ENCODE measurements at places on chromosomes 13 and 19.
A peak's percentile ranks its signal among the peaks of the same experiment; 100 is the strongest.

- no peak for DNase-seq
These were observed 13.5 kb downstream of the SPPL2B start for GRCh38 chr19:2341982-2342381.

DNA sequence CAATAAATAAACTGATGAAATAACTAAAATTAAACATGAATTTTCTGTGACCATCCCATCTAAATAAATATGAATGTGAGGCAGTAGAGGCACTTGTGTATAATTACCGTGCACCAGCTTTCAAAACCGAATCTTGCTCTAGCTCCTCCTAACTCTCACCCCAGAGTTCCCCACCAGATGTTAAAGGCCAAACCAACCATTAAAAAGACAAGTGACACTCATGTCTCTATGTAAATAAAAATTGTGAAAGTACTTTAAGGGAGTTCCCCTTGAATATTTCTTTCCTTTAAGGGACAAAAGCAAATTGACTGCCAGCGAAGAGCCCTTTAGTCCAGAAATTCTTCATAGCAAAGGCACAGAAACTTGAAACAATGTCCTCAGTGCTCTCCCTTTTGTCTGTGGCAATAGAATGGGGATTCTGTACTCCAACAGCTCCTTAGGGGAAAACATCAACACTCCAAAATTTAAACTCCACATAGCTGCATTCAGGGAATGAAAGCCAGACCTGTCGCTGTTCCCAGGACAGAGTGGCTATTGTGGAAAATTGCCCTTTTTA, 101.7 kb upstream of the SOX21 start:
- no peak for DNase-seq

DNA sequence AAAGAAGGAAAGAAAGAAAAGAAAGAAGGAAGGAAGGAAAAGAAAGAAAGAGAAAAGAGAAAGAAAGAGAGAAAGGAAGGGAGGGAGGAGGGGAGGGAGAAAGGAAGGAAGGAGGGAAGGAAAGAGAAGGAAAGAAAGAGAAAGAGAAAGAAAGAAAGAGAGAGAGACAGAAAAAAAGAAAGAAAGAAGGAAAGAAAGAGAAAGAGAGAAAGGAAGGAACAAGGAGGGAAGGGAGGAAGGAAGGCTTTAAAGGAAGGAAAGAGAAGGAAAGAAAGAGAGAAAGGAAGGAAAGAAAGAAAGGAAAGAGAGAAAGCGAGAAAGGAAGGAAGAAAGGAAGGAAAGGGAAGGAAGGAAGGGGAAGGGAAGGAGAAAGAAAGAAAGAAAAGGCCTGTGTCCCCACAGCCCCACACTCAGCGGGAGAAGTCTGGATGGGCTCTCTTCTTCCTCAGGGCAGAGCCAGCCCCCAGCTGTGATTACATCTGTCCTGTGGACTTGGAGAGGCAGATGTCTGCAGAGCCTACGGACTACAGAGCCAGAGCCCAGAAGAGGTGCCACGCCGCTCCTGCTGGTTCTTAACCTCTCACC, 9.6 kb downstream of the PTPRH start:
- DNase-seq: no peak

DNA sequence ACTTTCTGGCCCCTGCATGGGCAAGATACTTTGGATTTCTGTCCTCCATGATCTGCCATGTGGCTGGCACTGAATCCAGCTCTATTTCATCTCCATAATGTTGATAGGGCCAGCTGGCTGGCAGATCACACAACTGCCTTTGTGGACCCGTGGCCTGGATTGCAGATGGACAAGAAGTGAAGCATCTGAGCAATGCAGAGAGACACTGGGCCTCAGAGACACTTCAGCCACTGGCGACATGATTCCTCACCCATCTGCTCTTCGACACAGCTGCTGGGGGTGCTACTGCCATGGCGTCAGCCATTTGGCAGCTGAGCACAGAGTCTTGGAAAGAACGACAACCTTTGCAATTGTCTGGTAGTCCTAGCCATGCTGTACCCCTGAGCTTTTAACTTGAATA, 79.5 kb upstream of the MYO16 start:
- DNase-seq: no peak

GRCh38 chr13:112716841-112717520, 27.1 kb downstream of the ATP11A start:
- DNase-seq: no peak

DNA sequence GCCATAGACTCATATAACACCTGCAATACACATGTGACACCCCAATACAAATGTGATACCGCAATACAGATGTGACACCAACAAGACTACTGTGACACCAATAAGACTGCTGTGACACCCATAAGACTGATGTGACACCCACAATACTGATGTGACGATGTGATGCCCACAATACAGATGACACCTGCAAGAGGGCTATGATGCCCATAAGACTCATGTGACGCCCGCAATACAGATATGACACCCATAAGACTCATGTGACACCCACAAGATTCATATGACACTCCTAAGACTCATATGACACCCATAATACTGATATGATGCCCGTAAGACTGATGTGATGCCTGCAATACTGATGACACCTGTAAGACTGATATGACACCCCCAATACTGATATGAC, 113.0 kb downstream of the MRPL57 start:
- no peak for DNase-seq

GRCh38 chr19:29675120-29675649, 9.9 kb downstream of the PLEKHF1 start:
- no peak for DNase-seq

DNA sequence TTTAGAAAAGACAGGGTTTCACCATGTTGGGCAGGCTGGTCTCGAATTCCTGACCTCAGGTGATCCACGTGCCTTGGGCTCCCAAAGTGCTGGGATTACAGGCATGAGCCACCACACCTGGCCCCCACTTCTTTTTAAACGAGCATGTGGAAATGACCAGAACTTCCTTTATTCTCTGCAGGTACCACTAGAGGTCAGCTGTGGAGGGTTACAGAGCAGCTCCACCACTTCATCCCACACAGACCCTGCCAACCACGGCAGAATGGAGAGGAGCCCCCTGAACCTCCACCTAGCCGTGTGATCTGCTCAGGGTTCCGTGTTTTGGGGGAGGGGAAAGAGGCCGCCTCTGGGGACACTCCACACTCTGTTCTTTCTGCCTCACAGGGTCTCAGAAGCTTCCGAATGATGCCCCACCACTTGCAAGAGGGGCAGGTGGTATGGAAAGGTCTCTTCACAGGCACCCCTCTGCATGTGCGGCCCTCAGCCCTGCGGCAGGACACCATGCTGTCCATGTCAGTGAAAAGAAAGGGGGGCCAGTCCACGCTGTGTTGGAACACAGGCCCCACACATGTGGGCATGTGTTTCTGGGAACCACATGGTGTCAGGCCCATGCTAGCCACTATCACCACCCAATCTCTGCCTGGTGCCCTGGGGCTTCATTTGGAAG, 465.0 kb downstream of the TSHZ3 start:
- no peak for DNase-seq

- no peak for DNase-seq
These were observed 4.9 kb upstream of the HSPH1 start for GRCh38 chr13:31166591-31166990.

- peak; percentile 29 for DNase-seq
These were observed 801 bp downstream of the QTRT1 start for GRCh38 chr19:10701955-10702525.

- DNase-seq: peak; percentile 15
These were observed 1.2 kb upstream of the ZNF574 start for GRCh38 chr19:42074513-42075363.

- no peak for DNase-seq
These were observed 165.2 kb downstream of the TEX29 start for GRCh38 chr13:111485491-111486250.

DNA sequence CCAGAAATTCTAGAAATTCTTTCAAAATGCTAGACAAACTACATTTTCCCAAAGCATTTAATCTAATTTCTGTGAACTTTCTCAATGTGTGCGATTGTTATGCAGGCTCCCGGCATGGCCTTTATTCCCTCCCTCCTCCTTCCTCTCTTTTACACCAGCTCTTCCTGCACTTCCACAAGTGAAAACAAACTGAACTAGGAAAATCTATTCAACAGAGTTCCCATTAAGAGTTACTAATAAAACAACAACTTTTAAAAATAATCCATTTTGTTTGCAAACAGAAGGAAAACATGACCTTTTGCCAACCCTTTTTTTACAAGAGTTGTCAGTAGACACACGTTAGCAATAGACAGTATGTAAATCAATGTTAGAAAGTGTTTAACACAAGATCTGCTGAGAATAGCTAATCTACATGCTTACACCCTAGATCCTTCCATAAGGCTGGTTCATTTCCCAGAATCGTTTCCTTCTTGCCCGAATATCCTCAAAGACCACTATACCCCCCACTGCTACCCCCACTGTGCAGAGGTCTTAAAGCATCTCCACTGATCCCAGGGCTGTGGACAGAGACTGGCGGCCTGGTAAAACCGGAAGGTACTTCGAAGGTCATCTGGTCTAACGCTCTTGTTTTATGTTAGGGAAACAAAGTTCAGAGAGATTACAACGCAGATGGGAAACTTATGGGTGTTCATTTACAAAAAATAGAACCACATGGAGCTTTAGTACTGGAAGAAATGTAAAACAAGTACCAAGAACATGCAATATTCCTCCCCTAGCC, 98.0 kb downstream of the FOXO1 start:
- no peak for DNase-seq

DNA sequence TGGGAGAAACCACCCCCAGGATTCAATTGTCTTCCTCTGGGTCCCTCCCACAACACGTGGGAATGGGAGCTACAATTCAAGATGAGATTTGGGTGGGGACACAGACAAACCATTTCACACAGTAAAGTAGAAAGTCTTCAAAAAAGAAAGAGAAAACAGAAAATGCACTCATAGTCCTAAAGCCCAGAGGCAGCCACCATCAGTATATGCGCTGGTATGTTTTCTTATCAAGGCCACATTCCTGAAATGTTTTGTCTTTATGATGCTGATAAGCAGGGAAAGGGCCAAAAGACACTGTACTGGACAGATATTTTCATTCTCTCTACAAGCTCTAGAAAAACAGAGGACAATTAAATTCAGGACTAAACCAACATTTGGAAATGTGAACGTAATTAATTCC, 375.8 kb upstream of the TSHZ3 start:
- no peak for DNase-seq

GRCh38 chr19:41144403-41144802, 30.2 kb downstream of the CYP2F1 start:
- peak; percentile 77 for DNase-seq

DNA sequence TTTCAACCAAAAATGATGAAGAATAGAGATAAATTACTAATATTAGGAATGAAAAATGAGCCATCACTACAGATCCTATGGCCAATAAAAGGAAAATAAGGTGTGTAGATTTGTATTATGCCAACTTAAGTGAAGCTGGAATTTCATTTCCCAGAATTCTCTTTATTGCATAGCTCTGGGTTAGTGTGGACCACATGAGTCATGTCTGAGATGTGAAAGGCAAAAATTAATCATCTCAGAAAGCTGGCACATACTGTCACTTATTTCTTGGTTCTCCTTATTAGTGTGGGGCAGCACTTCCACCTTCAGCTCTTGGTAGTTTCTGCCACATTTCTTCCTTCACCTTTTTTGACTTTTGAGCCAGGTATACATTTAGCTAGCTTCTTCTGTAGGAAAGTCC, 82.6 kb downstream of the KATNAL1 start:
- peak; percentile 54 for DNase-seq

GRCh38 chr13:109906976-109907375, 120.6 kb upstream of the IRS2 start:
- peak; percentile 11 for DNase-seq

- peak; percentile 44 for DNase-seq
These were observed 6.5 kb downstream of the MAB21L1 start for GRCh38 chr13:35469806-35470525.

- no peak for DNase-seq
These were observed 242.1 kb downstream of the FGF9 start for GRCh38 chr13:21913010-21913409.

DNA sequence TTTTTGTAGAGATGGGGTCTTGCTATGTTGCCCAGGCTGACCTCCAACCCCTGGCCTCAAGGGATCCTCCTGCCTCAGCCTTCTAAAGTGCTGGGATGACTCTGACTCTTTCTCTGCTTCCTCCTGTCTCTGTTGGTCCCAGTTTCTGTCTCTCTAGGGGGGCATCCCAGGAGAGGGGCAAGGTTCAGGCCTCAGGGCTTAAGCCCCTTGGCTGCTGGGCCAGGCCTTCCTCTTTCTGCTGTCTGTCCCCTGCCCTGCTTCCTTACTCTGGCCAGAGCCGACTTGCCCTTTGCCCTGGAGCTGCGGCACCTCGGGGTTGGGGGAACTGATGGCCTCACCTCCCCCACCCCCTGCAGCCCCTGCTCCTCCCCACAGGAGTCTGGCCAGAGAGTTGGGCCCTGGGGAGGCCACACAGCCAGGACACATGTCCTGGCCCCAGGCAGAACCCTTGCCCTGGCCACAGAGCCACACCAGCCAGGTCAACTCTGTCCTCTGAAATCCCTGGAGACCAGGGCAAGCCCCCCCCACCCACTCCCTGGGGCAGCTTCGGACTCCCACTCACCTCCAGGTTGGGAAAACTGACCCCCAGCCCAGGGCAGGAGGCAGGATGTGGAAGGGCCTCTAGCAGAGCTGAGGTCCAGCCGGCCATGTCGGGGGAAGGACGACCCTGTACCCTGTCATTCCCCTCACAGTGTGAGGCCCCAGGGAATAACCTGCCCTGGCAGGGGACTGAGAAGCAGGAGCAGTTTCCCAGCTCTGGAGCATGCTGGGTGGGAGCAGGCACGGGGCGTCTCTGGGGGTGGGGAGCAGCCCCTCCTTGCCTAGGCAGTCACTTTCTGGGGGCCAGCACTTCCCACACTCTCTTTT, 23.7 kb downstream of the CEBPA start:
- no peak for DNase-seq

- DNase-seq: peak; percentile 57
These were observed 6.7 kb upstream of the GNA15 start for GRCh38 chr19:3129112-3129511.

DNA sequence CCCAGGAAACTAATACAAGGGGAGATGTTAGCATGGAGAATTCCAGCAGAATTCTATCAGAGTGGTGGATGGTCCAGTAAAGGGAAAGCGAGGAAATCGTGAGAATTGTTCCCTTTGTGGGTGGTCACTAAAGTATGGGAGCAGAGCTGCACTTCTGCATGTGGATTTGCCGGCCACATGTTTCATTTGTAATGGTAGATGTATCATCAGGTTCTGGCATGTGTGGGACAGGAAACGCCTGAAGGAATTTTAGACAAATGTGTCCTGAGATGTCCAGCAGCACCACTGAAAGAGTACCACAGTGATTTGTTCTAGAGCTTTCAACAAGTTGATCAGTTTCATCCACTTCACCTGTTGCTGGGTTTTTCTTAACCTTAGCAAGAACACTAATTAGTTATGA, 308.4 kb downstream of the SHISA2 start:
- DNase-seq: peak; percentile 55

DNA sequence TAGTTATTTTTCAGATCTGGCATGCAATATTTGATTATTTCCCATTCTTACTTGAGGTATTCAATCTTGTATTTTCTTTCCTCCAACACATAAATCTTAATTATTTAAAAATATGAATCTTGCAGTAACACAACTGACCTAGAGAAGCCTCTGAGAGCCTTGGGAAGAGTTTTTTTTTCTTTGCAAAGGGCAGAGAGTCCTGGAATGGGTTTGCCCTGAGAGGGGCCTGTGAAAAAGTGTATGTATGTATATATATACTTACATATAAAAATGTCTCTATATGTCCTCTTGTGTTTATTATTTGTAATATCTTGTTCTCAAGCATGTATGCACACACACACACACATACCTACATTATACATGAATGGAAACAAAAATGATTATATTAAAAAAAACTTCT, 801.2 kb upstream of the SLITRK1 start:
- no peak for DNase-seq

All from EL (cell line).